ENCODE measurements at places on chromosomes 5 and 9.

DNA sequence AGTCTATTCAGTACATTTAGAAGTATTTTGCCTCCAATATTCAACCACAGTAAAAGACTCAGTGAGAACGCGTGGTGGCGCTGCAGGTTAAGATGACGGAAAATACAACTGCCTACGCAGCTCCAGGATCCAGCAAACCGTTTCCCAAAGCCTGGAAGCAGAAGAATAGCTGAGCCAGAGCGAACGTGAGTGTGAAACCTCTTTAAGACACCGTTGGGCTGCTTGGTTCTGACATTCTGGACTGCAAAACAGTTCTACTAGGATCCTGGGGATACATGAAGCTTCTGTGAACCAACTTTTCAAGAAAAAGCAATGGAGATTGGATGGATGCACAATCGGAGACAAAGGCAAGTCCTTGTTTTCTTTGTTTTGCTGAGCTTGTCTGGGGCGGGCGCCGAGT, at the start of gene PCDHB16:
TSS of gene PCDHB16 (plus strand) at position 140 of the 400 bp plus-strand sequence. CDS start at position 313, 173 bp downstream.
- peak; percentile 68 for DNase-seq

DNA sequence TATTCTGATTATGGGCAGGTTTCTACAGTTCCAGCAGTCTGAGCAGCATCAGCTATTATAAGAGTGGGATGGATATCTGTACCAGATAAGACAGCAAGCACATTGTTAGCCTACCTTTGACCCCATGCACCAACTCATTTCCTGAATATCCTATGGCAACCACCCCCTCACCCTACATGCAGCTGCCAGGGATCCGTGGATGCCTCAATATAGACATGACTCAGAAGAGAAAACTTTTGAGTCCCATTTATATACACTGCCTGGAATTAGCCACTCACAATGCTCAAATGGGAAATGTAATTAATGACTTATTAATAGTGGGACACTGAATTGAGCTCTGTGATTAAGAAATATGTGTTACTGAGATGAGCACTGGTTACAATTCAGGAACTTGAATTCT, 124.4 kb downstream of the SSBP2 start:
- DNase-seq: no peak

- no peak for DNase-seq
Observed at GRCh38 chr9:137428841-137429545, 5.8 kb downstream of the NOXA1 start.

GRCh38 chr5:76941442-76941841, 11.4 kb upstream of the CRHBP start:
- DNase-seq: no peak

- no peak for DNase-seq
Observed at GRCh38 chr9:106218427-106218826, 524.1 kb downstream of the TMEM38B start.

DNA sequence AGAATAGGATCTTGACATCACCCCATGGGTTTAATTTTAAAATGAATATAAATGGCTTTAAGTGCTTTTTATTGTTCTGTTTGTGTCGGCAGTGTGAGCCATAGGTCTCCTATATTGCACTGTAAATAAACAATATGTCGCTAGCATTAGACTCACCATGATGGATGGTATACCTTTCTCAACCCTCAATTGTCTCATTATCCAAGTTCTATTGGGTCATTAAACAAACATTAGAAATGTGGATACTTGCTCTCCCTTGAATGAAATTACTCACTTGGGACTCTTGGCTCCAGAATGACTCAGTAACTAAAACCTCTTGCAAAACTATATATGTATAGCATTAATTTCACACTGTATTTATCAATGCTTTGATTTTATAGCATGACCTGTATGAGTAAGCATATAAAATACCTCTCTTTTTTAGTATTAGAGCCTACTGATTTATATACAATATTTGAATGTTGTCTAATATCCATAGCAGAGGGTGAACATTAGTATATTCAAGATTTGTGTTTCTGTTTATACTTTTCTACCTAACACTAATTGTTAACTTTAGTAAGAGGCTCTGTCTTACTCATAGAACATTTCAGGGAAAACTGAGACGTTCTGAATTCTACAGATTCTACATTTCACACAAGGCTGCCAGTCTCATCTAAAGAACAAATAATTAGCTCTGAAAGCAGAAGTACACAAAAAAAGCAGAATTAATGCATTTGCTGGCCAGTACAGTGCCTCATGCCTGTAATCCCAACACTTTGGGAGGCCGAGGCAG, 303.8 kb upstream of the PRR16 start:
- DNase-seq: no peak

GRCh38 chr5:135444360-135444759, 2.8 kb downstream of the DCANP1 start:
- DNase-seq: no peak
